ENCODE measurements at places on chromosomes 1 and 21.

DNA sequence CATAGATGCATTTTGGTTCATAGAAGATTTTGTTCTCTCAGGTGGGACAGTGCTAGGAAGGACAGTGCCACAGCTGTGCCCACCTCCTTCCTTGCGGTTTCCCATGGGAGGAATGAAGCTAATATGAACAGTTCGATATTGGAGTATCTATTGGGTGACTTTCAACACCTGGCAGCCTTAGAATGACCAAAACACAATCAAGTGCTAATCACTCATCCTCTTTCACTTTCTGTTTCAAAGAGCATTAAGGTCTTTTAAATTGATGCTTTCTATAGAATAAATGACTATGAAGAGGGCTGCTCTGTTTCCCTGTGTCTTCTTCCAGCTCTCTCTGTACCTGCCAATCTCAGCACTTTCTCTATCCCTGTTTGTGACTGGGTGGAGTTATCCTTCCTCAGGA, 784.0 kb downstream of the MRPL39 start:
- no peak for DNase-seq

DNA sequence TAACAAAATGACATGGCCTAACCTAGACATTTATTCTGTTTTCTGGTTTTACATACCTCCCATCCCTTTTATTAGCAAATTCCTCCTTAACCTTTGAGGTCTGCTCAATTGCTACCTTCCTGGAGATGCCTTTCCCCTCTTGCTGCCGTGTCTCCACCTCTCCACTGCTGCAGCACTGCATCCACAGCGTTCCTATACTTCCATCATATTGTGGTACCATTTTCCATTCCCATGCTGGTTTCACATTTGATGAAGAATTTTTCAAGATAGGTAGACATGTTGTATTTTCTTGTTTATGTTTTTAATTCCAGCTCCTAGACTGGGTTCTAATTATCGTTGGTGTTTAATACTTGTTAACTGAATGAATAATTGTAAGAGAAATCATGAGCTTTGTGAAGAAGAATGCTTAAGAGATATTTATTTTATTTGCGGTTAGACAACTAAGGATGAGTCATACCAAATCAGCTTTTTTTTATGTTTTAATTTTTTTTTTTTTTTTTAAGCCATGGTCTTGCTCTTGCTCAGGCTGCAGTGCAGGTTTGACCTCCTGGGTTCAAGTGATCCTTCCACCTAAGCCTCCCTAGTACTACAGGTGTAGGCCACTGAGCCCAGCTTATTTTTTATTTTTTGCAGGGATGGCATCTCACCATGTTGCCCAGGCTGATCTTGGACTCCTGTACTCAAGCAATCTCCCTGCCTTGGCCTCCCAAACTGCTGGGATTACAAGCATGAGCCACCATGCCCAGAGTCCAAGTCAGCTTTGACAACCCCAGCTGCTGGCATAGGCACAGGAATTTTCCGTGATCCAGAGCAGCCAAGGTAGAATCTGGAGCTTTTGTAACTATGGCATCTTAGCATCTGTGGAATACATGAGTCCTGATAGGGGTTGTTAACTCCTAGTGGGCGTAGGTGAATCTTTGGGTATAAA, 44.0 kb downstream of the ATP6V1G3 start:
- no peak for DNase-seq

DNA sequence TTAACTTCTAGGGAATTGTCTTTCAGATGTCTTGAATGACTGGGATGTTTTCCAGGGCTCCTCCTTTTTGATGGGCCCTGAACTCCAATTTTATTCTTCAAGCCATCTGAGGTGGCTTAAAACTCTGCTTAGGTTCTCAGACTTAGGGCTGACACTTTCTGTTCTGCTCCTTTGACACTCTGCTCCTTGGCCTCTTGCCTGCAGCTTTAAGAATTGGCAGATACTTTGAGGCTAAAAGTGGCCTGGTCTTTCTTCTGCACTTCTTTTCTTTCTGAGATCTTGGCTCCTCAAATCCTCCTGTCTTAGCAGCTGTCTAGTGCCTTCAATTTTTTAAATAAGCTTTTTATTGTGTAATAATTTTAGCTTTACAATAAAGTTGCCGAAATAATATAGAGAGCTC, 294.6 kb downstream of the RPS6KC1 start:
- no peak for DNase-seq

- no peak for DNase-seq
Observed at GRCh38 chr21:34135330-34135729, 62.0 kb downstream of the MRPS6 start.

- DNase-seq = no peak
Observed at GRCh38 chr1:47696404-47696736, 258.5 kb downstream of the FOXD2 start.

- DNase-seq = no peak
Observed at GRCh38 chr1:54227091-54227602, 27.2 kb downstream of the MRPL37 start.

DNA sequence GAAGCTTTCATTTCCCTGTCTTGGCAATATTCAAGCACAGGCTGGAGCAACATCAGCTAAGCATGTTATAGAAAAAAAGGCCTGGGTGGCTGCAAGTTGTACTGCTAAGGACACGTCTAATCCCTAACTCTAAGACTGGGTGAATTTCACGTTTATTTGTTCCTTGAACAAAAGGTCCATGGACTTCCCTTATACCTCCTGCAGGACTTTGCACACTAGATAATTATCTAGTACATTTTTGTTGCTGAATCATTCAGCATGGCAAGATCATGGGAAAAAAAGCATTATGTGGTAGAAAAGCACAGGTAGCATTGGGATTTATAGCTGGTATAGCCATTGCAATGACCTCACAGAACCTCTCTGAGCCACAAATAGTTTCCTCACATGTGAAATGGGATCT, 130.7 kb upstream of the DMRTA2 start:
- DNase-seq = no peak

Measured in T47D (cell line).